ENCODE measurements at places on chromosomes 2 and 18.

GRCh38 chr2:48583961-48584360 lies 33.7 kb upstream of the GTF2A1L start:
- DNase-seq = no peak

GRCh38 chr2:69993048-69993565 lies 31.7 kb upstream of the ASPRV1 start:
- DNase-seq = no peak

DNA sequence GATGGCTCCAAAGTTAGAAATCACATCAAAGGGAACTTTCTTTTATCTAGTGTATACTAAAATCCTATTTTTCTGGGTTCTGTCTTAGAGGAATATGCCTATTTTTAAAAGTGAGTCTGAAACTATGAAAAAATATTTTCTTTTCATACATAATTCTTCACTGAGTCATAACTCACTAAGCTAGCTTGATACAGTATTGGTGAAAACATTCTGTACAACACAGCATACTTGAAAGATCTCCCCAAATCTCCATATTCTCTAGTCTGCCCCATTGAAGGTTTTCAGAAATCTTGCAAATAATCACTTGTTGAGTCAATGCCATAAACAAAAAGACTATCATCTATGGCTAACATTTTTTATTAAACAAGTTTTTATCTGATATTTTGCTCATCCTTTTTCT lies 44.5 kb downstream of the COL3A1 start:
- no peak for DNase-seq

DNA sequence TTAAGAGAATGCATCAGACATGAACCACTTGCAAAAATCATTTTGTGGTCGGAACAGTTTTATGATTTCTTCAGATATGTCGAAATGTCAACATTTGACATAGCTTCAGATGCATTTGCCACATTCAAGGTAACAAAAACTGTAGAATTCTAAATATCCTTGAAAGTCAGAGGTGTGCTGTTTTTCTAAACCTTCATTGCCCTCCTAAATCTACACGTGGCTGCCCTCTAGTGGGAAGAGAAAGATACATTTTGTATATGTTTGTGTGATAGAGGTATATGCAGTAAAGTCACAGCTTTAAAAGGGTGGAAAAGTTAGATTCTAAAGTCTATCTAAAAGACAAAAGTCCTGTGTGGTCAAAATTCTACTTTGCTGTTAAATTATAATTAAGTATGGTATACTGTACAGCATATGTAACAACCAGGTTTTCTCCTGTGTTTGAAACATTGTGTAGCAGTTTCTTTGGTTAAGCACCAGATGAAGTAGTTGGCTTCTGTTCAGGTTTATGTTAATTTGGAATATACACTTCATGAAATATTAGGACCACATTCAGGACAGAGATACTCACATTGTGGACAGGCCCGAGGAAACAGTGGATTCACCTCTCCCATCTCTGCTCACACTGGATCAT lies 65.9 kb upstream of the ITM2C start:
- no peak for DNase-seq

DNA sequence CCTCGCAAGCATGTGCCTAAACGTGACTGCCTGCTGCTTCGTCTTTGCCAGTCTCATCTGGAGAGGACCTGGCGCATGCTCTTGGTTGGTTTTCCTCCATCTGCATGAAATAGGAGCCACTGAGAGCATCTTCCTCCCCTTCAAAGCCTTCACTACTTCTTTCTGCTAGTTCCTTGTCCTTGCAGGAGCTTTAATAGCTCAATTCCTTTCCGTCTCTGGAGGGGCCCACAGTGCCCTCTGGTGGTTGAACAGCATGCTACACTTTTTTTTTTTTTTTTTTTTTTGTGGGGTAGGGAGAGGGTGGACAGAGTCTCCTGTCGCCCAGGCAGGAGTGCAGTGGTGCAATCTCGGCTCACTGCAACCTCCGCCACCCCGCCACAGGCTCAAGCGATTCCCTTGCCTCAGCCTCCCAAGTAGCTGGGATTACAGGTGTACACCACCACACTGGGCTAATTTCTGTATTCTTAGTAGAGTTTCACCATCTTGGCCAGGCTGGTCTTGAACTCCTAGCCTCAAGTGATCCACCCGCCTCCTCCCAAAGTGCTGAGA lies 59.6 kb downstream of the SP110 start:
- DNase-seq = peak; percentile 25

DNA sequence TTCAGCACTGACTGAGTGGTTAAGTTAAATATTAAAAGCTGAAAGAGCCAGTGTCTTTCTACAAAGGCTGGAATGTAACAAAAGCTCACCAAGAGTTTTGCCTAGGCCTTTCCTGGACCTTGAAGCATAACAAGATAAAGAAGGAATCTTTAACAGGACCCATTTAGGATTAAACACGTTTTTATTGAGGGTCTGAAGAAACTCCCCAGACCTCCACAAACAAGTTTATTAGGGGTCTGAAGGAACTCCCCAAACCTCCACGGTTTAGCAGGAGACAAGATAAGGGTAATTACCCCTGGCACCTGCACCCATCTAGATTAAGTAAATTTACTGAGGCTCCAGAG lies 104.0 kb downstream of the ACAA2 start:
- no peak for DNase-seq

- no peak for DNase-seq
Observed at GRCh38 chr18:75066936-75067335, 142.0 kb downstream of the PTGR3 start.

GRCh38 chr18:12012697-12013096 lies 31.4 kb downstream of the IMPA2 start:
- DNase-seq = no peak

GRCh38 chr2:195967336-195967735 lies 101.3 kb downstream of the DNAH7 start:
- no peak for DNase-seq

DNA sequence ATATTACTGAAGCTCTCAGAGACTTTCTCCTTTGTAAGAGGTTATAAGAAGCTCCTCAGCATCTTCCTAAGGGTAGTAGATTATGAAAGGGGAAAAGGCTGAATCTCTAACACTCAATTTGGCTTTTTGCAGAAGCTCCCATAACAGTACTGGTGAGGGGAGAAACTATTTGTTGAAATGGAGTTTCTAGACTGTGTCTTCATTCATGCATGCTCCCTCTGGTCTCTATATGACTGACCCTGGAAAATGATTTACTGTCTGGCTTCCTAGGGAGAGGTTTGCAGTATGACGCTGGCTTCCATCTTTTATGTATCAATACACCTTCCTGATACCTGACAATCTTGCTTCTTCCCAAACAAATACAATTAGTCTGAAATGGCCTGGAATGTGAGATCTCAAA lies 63.9 kb downstream of the LDAH start:
- no peak for DNase-seq

DNA sequence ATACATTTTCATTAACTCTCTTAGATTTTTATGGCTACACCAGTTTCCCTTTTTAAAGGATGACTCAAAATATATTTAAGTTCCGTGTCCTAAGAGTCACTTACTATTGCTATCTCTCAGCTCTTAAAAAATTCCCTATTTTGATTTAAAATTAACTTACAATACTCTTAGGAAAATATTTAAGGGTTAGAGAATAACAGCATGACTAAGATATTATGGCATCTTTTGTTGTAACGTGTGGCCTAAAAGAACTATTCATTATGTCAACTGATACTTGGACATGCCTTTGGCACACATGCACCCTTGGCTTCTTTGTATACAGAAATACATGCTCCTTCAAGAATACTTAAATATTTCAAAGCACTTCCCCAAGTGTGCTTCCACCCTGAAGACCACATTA lies 42.3 kb downstream of the SCN3A start:
- DNase-seq = no peak

Data from amygdala (tissue), 56 donors.